G401 (cell line): ENCODE measurements at places on chromosomes 3 and 15.

DNA sequence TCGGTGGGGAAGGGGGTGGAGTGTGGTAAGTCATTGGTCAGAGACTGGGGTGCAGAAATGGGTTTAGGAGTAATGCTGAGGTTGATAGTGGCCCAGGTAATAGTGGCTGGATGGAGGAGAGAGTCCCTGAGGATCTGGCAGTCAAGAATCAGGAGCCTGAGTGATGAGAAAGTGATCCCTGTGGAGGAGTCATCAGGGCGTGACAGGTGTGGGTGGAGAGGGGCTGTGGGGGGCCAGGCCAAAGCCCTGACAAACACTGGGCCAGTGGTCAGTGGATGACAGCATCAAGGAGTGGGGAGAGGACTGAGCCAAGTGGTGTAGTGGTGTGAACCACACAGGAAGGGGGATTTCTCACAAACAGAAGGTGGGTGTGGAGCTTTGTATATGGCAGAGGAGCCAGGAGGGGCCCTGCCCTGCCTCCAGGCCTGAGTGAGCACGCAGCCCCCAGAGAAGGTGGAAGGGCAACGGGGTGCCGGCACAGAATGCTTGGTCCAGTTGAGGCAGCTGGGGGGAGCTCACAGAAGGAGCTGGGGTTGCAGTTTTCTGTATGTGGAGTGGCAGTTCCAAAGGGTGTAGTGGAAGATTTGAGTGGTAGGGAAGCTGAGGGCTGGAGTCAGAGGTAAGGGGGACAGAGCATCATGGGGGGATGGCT, 77.1 kb downstream of the SPSB4 start:
- DNase-seq, result no peak

DNA sequence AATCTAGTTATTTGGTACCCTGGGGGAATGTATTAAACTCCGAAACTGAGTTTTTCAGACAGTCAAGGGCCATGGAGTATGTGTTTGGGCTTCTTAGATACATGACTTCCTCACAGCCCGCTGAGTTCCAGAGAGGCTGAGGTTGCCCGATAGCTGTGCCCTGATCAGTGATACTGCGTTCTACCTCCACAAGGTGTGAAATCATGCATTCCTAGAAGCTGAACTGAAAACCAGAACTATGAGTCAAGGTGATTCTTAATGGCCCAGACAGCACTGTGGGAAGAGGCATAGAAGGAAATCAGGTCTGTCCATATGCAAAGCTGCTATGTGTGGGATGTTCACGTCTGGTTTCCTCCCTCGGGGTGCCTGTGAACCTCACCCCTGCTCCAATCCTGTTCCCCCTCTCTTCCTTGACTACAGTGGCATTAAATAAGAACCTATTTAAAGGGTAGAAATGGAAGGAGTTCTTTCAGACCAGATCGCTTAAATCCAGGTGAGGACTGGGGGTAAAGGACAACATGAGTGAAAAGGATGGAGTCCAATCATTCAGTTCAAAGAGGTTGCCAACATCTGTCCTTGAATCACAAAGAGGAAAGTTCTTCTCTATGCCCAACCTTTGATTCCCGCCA, 74.3 kb downstream of the MYO1E start:
- DNase-seq, result no peak

DNA sequence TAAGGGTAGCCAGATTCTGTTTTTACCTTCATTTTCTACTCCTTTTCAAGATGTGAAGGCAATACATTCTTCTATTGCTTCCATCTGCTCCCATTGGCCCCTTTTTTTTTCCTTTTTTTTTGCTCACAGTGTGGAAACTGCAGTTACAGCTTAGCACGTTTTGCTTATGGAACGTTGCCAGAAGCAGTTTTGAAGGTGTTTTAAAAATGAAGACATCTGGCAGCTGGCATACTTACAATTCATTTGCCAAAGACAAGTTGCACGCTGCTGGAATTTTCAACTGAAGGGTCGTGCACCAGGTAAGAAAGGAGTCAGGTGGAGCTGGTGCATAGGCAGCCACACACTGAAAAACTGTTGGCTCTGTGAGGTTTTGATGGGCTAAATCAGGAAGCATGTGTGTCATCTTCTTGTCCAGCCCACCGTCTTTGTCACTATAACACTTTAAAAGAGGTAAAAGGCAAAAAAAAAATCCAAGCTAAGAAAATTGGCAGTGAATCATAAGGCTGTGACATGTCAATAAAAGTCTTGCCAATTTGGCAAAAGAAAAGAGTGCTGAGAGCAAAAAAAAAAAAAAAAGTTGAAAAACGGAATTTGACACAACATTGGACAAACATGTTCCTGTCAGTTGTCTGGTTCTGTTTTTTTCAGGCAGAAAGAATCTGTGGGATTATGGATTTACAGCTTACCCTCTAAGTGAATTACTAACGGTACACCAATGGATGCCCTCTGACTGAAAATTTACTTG, 225.4 kb upstream of the SOX2 start:
- no peak for DNase-seq

GRCh38 chr3:46578973-46579755, 13.1 kb upstream of the LRRC2 start:
- DNase-seq, result no peak
